ENCODE measurements at places on chromosomes 11 and 22.

DNA sequence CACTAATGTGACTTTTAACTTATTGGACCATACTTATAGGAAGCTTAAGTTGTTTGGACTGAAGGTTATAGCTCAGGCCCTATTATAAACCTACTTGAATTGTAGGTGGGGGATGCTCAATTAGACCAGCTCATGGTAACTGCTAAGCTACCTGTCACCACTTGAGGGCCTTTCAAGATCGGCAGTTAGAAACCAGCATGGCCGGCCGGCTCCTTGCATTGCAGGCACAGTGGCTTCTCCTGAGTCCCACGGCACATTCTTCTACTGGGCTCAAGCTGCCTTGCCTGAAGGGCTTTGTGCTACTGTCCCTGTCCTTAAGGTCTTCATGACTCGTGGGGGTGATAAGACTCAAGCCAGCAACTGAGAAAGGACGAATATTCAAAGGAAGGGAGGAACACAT, 70.8 kb downstream of the TBC1D22A start:
- no peak for DNase-seq

GRCh38 chr11:103541186-103541795, 432.1 kb downstream of the DYNC2H1 start:
- no peak for DNase-seq

DNA sequence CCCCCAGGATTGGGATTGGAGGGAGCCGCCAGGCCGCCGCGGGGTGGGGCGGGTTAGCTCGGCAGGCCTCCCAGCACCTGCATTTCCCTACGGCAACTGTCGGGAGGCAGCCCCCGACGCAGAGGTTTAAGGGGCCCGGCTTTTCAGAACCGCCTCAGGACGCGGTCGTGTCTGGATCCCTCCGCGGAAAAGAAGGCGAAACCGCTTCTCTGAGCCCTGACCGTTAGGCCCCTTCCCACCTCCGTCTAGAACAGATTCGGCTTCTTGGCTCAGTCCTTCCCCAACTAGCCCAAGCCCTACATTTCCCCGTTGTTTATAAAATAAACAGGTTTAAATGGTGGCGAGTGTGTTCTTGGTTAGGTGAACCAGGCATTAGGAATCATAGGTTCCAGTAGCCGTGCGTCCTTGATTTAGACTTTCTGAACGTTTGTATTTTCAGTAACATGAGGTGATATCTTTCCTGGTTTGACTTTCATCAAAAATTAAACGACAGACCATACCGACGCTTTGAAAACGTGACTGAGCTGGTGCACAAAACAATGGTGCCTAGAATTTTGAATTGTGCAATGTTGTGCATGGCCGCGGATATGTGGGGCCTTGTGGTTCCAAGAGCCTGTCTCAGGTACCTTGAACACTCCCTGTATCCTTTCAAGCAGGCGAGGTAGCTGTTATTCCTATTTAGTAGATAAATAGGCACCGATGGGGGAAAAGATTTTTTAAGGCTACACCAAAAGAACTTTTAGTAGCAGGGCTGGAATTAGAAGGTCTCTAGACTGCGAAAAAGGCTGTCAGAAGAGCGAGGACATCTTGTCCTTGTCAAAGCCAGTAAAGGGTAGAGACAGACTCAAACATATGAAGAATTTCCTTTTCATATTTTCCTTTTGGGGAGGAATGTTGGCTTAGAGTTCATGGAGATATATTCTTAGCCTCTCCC, 1.2 kb upstream of the HSPA8 start:
- peak; percentile 53 for DNase-seq

- peak; percentile 39 for DNase-seq
These were observed 5.4 kb downstream of the TNRC6B start for GRCh38 chr22:40183029-40183581.

- DNase-seq, result no peak
These were observed 191.1 kb downstream of the NTM start for GRCh38 chr11:131561501-131561900.

- no peak for DNase-seq
These were observed 65.7 kb downstream of the FLI1 start for GRCh38 chr11:128759597-128759996.

DNA sequence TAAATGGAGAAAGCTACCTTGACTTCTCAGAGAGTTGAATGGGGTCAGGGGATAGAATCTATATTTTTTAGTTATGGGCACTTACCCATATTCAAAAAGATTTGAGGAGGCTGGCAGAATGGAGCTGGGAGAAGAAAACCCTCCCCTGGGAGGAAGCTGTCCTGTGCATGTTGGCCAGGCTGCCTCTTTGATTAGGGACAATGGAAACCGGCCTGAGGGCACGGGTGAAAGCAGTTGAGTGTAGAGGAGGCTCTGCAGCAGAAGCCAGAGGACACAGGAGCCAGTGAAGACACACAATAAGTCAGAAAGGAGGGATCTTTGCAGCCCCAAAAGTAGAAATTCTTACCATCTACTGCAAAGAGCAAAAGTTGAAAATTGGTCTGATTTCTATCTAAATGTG, 66.6 kb upstream of the B3GAT1 start:
- no peak for DNase-seq

- no peak for DNase-seq
These were observed 1.3 kb downstream of the RNF169 start for GRCh38 chr11:74749965-74750296.

- DNase-seq, result peak; percentile 20
These were observed 5.0 kb upstream of the LRFN4 start for GRCh38 chr11:66851698-66852465.

GRCh38 chr11:31477528-31478222, 31.7 kb downstream of the IMMP1L start:
- DNase-seq, result no peak

DNA sequence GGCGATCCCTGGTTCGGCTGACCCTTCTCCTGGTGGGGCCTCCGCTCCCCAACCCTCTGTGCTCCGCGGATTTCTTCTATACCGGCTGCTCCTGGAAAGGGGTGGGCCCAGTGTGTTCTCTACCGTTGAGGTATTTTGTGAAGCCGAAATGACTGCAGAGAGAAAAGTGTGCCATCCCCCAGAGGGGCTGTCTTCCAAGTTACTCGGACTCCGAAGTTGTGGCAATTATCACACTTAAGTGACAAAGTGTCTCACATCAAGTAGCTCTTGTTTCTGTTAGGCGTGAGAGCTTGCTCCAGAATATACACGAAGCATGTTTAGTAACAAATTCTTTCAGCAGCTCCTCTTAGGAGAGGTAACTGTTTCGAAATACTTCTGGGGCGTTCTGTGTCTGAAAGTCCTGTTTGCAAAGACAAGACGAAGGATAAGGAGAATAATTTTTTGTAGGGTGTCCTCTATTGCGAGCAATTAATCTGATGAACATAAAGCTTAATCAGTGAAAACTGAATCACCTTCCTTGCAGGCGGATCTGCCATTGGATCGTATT, 434 bp downstream of the XPNPEP3 start:
- DNase-seq, result no peak

GRCh38 chr11:128465946-128466705, 121.2 kb downstream of the ETS1 start:
- peak; percentile 56 for DNase-seq

- DNase-seq, result no peak
These were observed 8.7 kb downstream of the CD3E start for GRCh38 chr11:118313242-118313641.

DNA sequence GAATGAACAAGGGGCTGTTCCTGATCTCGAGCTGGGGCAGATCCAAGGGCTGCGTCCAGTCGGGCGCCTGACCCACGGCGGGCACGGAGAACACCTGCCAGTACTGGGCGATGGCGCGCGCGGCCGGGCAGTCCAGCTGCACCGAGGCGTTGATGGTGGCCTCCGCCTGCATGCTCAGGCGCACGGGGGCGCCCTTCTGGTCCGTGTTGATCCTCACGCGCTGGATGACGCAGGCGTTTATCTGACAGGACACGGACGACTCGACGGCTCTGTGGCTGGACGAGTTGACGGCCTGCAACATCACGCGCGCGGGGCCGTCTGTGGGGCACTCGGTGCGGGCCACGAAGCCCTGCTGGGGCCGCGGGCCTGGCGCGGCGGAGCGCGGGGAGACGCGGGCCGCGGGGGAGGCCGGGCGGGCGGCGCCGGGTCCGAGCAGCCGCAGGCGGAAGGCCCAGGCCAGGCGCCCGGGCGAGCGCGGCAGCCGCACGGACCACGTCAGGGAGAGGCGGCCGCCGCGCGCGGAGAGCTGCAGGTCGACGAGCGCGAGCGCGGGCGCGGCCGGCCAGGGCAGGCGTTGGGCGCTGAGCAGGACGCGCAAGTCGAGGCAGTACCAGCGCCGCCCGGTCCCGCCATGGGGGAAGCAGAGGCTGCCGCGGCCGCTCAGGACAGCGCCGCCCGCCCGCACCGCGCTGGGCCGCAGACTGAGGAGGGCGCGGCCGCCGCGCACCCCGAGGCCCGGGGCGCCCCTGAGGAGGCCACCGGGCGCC, 511 bp downstream of the PKDREJ start:
- peak; percentile 34 for DNase-seq

GRCh38 chr22:45446216-45446615, 32.7 kb downstream of the RIBC2 start:
- DNase-seq, result no peak

- DNase-seq, result no peak
These were observed 418.6 kb downstream of the FAM181B start for GRCh38 chr11:82315093-82315492.

DNA sequence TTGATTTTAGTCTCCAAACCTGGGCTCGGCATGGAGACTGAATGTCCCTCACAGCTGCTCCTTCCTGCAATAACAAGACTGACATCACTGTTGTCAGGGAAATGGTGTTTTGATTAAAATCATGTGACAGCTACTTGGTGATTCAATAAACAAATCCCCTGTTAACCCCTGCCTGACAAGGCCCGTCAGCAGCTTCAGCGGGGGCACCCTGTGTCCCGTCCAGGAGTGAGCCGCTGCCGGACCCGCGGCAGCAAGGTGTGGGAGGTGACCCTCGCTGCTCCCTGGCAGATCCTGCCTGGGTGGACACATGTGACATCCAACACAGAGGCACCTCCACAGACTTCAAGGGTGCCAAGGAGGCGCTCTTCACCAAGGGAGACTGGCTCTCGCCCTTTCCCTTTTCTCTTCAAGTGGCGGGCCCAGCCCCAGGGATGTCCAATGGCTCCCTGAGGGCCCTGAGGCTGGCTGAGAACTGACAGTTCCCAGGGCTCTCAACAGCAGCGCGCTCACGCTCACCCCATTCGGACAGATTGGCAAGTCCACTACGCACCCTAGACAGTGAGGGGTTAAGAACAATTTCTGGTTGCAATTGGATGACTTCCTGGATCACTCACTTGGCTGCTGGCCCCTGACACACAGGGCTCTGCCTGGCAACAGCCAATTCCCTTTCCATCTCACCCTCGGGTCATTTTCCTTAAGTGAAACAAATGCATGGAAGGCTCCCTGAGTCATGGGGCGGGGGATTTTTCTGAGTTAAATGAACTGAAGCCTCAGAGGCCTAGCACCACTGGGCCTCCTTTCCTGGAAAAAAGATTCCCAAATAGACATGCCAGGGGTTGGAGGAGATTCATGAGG, 30.7 kb downstream of the PPP2R1B start:
- DNase-seq, result no peak

GRCh38 chr22:17950651-17951214, 73.6 kb downstream of the MICAL3 start:
- no peak for DNase-seq

GRCh38 chr11:72720047-72720446, 32.2 kb downstream of the ARAP1 start:
- DNase-seq, result no peak

All from CD4-positive, alpha-beta T cell treated with Interleukin-6 for 4 hours (primary cell).